ENCODE measurements at places on chromosomes 7 and 10.

- DNase-seq, result no peak
These were observed 480.0 kb downstream of the LRMDA start for GRCh38 chr10:75911426-75911825.

DNA sequence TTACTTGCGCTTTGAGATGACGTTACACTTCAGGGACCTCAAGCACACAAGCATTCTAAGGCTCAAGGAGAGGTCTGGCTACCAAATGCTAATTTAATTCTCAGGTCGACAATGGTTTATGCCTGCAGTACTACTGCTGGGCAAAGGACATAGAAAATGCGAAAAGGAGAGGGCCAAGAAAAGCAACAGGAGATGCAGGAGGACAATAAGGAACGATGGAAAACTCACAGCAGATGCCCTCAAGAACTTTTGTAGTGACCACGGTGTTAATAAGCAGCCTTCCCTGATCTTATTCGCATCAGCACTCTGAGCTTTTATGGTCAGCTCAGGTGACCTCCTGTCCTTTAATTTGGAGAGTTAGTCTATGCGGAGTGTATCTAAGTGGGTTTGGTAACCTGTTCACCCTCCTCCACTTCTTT is 146.3 kb downstream of the GPR85 start:
- no peak for DNase-seq

- no peak for DNase-seq
These were observed 11.7 kb upstream of the WAPL start for GRCh38 chr10:86533328-86533727.

GRCh38 chr10:126349101-126349500 is 39.2 kb downstream of the ADAM12 start:
- DNase-seq, result no peak

DNA sequence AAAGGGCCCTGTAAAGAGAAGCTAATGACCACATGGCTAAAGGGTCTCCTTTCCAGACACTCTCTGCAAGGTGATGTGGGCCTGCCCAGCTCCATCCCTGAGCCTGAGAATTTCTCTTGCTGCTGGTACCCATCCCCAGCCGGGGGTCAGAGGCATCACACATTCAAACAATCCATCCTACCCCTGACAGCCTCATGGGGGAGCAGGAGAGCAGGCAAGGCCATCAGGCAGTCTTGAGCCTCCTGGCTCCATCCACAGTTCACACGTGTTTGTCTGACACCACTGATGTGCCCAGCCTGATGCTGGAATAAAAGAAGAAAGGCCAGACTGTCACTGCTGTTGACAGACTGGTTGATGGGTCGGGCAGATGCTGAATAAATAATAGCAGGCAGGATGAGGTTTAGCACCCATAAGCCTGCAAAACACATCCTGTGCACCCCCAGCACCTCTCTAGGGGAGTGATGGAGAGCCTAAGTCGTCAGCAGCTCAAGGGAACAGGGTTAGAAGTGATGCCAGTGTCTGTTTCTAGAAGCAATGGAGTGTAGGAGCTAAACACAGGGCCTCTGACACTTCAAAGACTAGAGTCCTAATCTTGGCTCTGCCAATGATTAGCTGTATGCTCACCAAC is 43.5 kb downstream of the TLL2 start:
- DNase-seq, result peak; percentile 55

GRCh38 chr10:128326251-128326650 is 200.0 kb upstream of the MKI67 start:
- DNase-seq, result no peak

GRCh38 chr10:62885684-62886461 is 69.7 kb upstream of the EGR2 start:
- no peak for DNase-seq

- no peak for DNase-seq
These were observed 8.0 kb downstream of the COA1 start for GRCh38 chr7:43721193-43721806.

DNA sequence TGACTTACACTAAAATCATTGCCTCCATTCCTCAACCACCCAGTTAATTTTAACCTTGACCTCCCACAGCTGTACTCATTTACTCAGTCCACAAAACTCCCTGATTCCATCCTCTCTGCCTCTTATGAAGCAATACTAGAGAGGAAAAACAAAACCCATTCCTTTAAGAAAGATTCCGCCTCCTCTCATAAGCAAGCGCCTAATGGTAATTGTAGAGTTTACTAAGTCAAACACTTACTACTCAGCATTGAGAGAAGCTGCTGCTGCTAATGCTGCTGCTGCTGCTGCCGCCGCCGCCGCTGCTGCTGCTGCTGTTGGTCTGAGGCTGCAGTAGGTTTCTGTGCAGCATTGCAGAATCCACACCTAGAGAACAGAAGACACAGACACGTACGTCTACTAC is 2.1 kb upstream of the ADD3 start:
- DNase-seq, result no peak

DNA sequence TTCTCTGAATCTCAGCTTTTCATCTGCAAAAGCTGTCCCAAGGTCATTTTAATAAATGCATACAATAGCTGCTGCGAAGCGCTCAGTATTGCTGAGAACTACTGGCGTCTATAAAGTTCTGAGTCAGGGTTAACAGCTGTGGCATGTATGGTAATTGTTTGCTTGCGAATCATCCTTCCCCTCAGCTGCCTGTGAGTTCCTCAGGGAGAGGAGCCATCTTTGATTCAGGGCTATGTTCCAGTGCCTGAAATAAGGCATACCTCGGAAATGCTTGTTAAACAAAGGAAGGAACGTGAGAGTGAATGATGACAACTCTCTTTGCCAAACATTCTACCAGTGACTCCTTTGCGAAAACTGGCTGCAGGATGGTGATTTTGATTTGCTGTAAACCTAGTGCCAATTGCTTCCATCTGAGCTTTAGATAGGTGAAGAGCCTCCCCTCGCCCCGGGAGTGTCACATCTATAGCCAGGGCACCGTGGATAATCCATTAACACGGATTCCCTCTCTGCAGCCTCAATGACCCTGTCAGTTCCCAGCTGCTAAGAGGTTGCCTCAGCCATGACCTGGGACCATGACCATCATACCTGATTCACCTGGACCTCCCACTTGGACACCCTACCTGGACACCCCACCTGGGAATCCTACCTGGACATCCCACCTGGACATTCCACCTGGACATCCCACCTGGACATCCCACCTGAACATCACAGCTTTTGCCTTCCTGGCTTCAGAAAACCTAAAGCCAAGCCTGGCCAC is 39.6 kb downstream of the GPRIN2 start:
- DNase-seq, result peak; percentile 42
